ENCODE measurements at places on chromosomes 3 and 15.
A peak's percentile ranks its signal among the peaks of the same experiment; 100 is the strongest.

GRCh38 chr3:120780977-120781376 is 38.4 kb downstream of the GTF2E1 start:
- DNase-seq: peak; percentile 34

GRCh38 chr3:98784666-98785600 is 21.8 kb downstream of the ST3GAL6 start:
- DNase-seq: peak; percentile 78

GRCh38 chr3:10292505-10293419 is at the start of gene GHRL:
Gene GHRL, minus strand, starts transcription at chr3:10292947. Its CDS starts 2,767 bp downstream, at chr3:10290180.
- DNase-seq: no peak

DNA sequence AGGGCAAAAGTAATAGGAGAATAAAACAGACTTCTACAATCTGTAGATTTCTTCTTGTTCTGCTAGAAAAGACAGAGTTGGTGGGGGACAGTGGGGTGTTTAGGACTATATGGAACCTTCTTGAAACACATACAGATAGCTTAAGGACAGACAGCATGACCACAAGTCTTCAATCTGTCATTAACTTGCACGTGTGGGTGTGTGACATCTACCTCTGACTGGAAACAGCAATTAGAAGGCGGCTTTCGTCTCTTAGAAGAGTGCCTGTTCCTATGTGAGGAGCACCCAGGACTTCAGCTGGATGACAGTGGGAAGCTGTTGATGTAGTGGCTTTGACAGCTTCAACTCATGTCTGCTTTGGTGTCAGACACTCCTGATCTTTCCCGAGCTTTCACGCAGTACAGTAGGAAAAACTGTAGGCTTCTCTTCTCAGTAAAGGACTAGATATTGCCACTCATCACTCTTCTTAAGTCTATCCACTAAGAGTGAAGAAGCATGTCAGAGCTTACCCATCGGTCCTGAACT is 44.5 kb downstream of the TYRO3 start:
- no peak for DNase-seq

DNA sequence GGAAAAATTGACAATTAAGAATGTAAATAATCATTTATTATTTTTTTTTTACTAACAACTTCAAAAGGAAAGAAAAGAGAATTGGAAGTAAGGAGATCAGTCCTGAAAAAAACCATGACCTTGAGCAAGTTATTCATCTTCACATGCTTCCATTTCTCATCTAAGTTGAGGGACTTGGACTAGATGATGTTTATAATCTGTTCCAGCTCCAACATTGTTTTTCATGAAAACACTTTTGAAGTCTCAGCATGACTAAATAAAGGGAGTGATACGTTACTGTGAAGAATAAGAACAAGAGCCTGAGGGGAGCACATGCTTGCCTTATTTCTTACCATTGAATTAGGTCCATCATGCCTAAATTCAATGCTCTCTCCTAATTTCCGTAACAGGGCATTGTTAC is 95.7 kb downstream of the STRIT1 start:
- DNase-seq: no peak

DNA sequence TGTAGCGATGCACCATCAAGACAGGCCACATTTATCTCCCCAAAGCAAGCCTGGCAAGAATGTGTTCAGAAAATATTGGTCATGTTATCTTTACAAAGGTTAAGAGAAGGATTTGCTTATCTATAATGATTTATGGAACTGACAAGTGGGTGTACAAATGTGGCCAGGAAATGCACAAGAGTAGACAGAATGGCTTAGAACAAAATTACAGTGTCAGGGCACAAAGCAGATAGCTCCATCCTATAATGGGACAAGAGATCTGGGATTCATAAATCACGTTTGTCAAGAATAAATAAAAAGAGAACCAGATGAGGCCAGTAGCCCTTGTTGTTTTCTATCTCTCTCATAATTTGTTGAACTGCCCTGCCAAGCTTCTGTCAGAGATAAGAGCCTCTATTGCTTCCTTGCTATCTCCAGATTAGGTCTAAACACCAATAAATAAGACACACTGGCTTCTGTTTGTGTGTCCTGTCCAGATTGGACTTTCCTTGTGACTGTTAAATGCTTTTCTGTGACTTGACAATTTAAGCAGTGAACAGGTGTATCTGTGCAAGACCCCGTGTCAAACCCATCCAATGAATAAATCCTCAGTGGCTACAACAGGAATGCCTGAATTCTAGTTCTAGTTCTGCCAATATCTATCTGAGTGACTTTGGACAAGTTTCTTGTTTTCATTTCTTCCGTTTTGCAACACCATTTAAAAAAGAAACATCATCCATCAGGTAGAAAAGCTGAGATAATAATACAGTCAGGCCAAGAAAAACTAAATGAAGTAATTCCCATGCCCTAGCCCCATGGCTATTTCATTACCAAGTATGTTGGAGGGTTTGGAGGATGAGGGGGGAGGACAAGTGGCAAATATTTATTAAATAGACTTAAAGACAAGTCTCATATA is 157.2 kb downstream of the DCLK3 start:
- no peak for DNase-seq

DNA sequence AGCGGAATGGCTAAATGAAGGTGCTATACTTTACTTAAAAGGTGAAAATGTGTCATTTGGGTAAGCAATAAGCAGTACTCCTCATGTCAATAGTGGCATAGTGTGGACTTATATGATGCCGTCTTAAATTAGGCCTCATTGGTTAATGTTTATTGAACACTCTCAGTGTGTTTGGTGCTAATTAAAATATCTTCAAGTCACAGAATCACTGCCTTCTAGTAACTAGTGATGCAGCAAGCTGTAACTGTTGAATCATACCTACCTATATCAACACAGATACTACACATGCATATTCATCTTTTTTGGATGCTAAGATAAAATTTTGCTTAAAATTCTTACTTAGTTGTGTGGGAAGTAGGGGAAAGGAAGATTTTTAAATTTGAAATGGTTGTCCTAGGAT is 30.7 kb downstream of the ARHGAP31 start:
- DNase-seq: no peak

GRCh38 chr3:50174947-50175524 is 16.4 kb upstream of the GNAT1 start:
- no peak for DNase-seq

- DNase-seq: peak; percentile 45
Observed at GRCh38 chr3:37912052-37912733, 50.5 kb downstream of the CTDSPL start.

DNA sequence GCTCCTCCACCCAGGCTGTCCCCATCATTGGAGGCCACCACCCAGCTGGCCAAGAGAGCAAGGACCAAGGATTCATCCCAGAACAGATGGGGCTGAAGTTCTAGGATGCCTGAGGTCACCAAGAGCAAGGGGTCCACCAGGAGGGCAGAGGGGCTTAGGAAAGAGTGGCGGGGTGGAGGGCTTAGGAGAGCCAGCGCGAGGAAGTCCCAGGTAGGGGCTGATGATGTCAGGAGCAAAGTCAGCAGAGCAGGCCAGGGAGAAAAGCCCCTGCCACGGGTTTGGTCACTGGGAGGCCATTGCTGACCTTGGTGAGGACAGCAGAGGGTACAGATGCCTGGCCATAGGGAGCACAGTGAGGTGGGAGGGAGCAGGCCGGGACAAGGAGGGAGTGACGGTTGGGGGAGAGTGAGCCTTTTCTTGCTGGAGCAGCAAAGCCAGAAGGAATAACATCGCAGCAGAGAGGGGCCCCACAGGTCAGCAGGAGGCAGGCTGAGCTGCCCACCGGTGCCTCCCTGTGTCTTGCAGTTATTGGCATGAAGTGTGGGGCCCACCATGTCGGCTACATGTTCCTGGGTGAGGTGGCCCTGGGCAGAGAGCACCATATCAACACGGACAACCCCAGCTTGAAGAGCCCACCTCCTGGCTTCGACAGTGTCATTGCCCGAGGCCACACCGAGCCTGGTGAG is 5.2 kb downstream of the PARP3 start:
- DNase-seq: no peak

GRCh38 chr3:28846971-28847478 is 433.8 kb upstream of the RBMS3 start:
- no peak for DNase-seq

DNA sequence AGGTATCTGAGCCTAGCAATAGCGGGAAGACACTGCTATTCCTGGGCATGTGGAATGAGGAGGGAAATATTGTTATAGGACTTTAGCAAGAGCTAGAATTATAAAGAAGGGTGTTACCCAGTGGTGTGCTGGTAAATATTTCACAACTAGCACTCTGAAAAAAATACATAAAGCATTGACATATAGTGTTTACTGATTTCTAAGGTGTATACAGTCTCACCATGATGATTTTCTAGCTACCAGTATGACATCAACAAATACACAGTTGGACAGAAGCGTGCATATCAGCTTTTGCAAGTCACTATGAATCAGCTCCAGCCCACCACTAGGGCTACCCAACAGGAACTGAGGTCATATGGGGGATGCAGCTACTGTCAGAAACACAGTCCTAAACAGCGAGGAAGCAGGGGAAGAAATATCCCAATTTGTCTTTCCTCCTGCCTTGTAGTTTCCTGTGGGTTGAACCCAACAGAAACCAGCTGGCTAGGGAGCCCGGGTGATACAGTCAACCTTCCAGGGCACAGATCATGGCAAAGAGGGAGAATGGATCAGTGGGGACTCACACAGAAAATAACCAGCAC is 39.6 kb downstream of the HGD start:
- DNase-seq: no peak

DNA sequence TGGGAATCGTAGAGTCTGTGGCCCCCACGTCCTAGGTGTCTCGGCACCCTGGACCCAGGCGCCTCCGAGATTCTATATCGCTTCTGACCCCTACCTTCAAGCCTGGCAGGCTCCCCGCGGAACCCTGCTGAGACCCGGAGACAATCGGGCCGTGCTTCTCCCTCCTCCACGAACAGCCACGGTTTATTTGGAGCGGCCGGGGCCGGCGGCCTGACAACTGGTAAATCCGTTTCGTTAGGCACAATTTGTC is 1.4 kb downstream of the GATA2 start:
- DNase-seq: no peak

GRCh38 chr3:141575879-141576743 is 89.3 kb downstream of the RASA2 start:
- DNase-seq: no peak

GRCh38 chr3:170889630-170890029 is 18.8 kb downstream of the EIF5A2 start:
- no peak for DNase-seq

DNA sequence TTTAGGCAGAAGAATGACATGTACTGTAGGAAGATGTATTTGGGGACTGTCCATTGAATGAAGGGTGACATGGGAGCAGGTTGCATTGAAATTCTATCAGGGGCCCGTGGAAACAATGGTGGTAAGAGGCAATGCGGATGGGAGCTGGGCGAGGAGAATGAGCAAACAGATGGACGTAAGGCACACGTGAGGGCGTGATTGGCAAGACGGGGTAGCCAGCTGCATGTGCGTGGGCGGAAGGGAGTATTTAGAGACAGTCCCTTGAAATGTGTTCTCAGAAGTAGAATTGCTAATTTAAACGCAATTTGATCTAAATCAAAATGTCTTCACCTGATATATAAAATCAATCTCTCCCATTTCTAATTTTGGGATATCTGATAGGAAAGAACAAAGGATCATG is 62.3 kb downstream of the MEX3B start:
- DNase-seq: no peak

DNA sequence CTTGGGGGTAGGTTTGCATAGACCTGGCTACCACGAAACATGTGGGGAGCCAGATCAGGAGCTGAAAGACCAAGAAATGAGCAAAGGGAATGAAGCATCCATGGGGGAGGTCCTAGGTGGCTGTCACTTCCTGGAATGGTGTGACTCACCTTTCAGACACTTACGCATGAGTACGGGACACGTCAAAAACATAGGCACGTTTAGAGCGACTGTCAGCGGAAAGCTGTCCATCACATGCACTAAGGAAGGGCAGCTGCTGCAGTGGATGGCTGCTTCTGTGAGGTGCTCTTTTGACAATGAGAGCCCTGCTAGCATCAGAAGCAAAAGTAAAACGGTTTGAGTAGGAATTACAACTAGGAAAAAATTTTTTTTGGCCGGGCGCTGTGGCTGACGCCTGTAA is 244.6 kb upstream of the CCDC54 start:
- no peak for DNase-seq

DNA sequence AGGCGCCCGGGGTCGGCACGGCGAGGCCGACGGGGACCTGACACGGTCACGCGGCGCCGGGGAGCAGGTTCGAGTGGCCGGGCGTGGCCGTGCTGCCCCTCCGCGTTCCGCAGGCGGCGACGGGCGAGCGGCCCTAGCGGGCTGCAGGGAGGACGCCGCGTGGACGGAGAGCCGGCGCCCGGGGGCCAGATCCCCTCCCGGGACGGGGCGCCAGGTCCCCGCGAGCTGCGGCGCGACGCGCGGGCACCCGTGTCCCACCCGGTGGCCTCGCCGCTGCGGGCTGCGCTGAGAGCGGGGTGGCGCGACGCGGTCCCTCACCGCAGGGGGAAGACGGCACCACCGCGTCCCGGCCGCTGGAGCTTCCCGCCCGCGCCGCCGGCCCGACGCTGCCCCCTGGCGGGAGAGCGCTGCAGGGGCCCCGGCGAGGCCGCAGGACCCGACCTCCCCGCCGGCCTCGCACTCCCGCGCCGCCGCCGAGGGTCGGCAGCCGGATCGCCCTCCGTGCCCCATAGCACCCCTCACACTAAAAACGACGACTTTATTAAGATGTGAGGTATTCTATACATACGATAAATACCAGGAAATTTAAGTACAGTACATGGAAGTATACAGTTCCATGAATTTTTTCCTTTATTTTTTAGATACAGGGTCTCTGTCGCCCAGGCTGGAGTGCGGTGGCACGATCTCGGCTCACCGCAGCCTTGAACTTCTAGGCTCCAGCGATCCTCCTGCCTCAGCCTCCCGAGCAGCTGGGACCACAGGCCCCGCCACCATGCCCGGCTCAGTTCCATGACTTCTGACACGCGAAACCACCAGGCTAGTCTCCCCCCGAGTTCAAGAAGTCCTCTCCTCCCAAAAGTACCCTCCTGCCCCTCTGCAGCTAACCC is 1.3 kb upstream of the PIGZ start:
- DNase-seq: no peak

DNA sequence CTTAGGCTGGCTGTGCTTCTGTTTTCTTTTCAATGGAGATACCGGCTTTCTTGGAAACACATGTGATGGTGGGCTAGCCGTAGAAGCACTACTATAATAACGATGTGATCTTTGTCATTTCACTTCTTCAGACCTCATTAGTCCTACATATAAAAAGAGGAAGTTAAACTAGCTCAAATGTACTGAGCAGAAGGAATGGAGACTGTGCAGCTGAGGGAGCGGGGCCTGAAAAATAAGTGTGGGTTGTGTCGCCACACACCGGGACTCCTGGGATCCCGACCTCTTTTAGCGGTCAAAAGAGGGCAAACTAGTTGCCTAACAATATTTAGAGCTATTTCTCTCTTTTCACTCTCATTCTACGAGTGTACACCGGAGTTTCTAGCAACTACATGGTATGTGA is 1.0 kb upstream of the RNF7 start:
- no peak for DNase-seq

DNA sequence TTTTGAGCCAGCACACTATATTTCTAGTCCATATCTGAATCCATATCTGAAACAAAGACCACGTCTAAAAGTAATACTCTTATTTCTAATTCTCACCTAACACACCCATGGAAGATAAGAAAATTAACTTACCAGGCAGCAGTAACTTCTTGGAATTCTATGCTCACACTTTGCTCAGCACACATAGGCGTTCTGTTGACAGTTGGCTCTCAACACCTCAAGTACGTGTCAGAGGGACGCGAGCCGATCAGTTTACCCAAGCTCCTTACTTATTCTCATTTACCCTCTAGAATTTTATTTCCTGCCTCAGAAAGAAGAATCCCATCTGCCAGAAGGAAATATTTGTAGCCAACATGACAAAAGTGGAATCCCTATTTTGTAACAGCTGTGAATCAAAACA is 911.9 kb downstream of the FHIT start:
- no peak for DNase-seq

All from foreskin keratinocyte (primary cell).